Activated effector memory CD4-positive, alpha-beta T cell treated with Interleukin-2 at 50 U/mL for 16 hours (primary cell): ENCODE measurements at places on chromosomes 1 and 21.

GRCh38 chr1:244369256-244370057, 82.3 kb downstream of the ADSS2 start:
- DNase-seq: no peak

- DNase-seq: no peak
Observed at GRCh38 chr1:245677461-245678240, 522.9 kb downstream of the KIF26B start.

DNA sequence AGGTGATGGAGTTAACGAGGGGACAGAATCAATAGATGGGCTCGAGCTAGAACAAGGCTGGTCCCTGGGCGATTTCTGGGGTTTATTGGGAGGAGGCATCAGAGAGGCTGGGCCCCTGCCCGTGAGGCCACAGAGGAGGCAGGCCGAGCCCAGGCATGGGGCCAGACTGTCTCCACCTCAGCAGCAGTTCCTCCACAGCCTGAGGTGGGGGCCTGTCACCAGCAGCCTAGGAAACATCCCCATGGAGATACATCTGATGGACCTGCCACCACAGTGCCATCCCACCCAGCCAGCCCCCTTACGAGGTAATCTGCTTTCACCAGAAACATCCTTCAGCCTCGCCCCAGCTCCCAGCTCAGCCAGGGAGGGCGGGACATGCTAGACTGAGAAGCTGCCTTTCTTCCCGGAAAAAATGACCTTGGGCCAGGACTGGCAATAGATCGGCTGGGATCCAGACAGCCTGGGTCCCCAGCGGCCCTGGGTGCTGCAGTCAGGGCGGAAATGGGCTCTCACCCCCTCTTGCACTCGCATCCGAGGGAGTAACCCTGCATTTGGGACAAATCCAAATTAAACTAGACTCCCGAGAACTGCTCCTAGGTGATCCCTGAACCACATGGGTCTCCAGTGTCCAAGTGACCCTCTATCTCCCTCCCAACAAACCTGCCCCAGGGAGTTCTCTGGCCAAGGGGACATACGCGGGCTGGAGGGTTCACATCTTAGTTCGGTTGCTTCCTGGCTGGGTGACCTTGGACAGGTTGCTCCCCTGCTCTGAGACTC, 10.0 kb upstream of the EPHA8 start:
- no peak for DNase-seq

- no peak for DNase-seq
Observed at GRCh38 chr1:199878823-199879222, 148.7 kb upstream of the NR5A2 start.

DNA sequence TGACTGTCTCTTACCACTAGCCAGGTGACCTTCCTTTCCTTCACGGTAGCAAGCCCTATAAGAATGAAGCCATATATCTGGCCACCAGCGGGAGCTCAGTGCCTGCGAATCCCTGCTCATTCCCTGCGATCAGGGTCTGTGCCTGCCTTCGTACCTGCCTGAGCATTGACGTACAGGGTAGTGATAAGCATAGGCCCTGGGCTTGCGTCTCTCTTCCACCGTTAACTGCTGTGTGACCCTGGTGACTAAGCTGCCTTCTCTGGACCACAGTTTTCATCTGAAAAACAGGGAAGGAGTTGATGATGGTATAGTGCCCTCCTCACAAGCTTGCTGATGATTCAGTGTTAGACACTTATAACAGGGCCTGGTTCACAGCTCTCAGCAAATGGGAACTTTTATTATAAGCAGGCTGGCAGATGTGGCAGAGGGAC, 4.1 kb downstream of the ZC3H12A start:
- DNase-seq: peak; percentile 40

DNA sequence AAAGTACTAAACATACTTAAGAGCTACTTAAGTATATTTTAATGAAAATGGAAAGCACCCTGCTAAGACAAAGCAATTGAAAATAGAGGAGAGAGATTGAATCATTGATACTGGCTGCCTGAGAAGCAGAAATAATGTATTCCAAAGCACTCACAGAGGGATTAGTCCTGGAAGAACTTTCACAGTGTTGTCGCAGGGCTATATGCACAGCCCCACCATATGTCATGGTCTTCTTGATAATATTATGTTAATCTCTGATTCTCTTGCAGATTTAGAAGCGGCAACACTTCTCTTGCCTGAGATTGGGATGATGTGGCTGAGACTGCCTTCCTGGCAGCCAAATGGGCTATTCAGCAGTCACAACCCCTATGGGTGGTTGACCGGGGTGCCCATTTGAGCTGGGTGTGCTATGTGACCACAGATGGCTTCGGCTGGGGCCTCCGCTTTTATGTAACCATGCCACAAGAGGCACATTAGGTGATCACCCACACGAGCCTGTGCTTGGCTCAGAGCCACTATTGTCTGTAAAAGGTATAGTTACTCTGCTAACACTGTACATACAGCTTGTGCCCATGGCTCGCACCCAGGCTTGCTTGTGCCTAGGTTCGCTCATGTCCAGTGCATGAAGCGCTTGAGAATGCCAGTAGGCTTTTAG, 152.2 kb upstream of the SGIP1 start:
- DNase-seq: no peak

DNA sequence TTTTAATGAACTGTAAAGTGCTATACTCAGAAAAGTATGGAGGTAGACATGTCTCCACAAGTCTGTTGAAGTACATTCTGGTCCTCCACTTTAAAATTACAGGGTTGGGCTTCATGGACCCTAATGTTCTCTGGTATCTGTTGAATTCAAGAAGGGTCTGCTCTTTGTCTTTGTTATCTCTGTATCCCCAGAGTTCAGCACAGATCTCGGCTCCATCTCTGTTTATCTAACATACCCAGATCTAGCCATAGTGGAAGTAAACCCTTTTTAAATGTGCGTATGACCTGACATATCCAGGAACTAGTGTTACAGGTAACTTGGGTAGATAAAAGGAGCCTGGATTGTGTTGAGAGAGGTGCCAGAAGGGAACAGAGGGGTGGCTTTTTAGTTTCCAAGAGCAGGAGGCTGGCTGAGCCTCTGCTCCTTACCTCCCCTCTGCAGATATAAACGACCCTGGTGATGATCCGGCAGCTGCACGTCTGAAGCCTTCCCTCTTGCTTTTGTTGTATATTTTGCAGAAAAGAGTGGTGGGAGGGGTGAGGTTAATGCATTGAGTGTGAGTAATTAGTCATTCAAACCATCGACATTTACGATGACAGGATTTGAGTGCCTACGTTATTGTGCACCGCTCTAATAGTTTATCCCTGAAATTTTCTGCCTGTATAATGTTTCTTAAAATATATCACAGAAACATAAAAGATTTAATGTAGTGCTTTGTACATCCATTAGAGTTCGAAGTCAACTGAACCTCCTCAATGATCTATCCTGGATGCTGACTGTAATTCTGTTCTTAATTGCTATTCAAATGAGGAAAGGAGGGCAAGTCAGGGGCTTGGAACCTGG, 30.8 kb downstream of the ELAVL4 start:
- DNase-seq: no peak

DNA sequence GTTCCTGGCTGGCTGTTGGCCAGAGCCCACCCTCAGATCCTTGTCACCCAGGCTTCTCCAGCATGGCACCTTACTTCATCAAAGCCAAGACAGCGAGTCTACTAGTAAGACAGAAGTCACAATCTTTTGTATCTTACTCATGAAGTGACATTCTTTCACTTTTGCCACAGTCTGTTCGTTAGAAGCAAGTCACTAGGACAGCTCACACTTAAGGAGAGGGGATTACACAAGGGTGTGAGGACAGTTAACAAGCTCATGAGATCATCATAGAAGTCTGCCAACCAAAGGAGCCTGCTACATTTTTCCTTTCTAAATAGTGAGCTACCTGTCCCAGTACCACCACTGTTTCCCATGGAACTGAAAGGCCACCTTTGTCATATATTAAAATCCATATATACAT, 61.5 kb downstream of the PACC1 start:
- DNase-seq: no peak

- no peak for DNase-seq
Observed at GRCh38 chr1:186532466-186532865, 71.6 kb upstream of the PDC start.

GRCh38 chr1:96978901-96979300, 257.3 kb downstream of the PTBP2 start:
- no peak for DNase-seq

DNA sequence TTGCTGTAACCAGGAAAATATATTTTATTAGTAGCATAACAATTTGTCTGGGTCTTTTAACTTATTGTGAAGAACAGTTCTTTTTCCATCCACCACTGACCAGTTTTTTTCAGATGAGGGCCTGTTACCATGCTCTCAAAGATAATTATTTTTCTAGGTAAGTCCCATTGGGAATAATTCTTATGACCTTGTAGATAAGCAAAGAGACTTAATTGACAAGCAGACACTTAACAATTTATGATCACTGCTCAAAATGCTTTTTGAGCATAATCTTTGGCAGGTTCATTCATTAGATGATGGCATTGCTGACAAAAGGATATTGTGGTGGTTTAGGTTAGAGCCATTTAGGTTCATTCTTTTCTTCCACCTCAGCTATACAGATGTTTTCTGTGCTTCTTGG, 6.6 kb downstream of the SNX27 start:
- no peak for DNase-seq
